Right atrium auricular region (tissue), 2 donors: ENCODE measurements at places on chromosomes 1 and 21.

DNA sequence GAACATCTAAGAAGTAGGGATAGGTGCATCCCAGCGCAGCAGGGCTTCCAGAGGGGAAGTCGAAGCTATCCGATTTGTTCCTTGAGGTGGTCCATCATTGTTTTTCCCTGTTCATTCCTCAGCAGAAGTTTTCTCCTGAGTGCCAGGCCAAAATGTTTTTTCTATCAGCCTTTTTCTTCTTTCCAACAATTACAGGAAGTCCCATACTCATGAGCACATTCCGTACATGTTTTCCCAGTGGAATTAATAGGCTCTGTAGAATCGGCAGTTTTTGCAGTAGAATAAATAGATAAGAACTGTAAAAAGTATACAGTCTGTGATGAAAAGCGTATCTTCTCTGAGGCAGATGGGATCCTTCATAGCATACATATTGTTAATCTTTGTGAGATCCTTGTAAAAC, 24.8 kb downstream of the CD101 start:
- H3K27ac ChIP-seq: no peak overlapping the region
- no peak overlapping the region for H3K4me3 ChIP-seq
- H3K27me3 ChIP-seq: no peaks in the 10 kb centered on the region
- H3K36me3 ChIP-seq: no peaks in the 10 kb centered on the region
- peaks cover 17% of the 10 kb centered on the region for H3K4me1 ChIP-seq

DNA sequence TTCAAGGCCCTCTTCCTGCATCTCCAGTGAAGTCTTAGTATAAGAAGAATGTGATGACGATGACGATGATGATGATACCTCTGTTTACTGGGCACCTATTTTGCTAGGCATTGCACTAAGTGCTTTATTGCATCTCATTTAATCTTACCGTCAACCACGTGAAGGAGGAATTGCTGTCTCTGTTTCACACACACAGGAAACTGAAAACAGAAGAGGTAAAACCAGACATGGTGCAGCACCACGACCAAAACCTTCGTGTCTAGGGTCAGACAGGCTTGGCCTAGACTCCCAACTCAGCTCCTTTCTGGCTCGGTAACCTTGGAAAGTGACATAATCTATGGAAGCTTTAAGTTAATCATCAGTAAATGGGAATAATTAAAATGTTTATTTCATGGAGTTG, 20.7 kb upstream of the KCNA2 start:
- no peaks in the 10 kb centered on the region for H3K36me3 ChIP-seq
- no peak overlapping the region for H3K4me3 ChIP-seq
- no peaks in the 10 kb centered on the region for H3K4me1 ChIP-seq
- DNase-seq: no peak
- H3K27ac ChIP-seq: no peak overlapping the region
- H3K27me3 ChIP-seq: no peaks in the 10 kb centered on the region

GRCh38 chr1:15435239-15436077, 2.8 kb upstream of the CTRC start:
- H3K36me3 ChIP-seq: no peaks in the 10 kb centered on the region
- no peaks in the 10 kb centered on the region for H3K27me3 ChIP-seq
- H3K27ac ChIP-seq: no peak overlapping the region
- H3K4me1 ChIP-seq: no peaks in the 10 kb centered on the region

- no peaks in the 10 kb centered on the region for H3K27me3 ChIP-seq
- DNase-seq: no peak
- H3K4me1 ChIP-seq: no peaks in the 10 kb centered on the region
- H3K4me3 ChIP-seq: no peak overlapping the region
Measured at GRCh38 chr1:110736900-110737605, 62.3 kb upstream of the KCNA3 start.

DNA sequence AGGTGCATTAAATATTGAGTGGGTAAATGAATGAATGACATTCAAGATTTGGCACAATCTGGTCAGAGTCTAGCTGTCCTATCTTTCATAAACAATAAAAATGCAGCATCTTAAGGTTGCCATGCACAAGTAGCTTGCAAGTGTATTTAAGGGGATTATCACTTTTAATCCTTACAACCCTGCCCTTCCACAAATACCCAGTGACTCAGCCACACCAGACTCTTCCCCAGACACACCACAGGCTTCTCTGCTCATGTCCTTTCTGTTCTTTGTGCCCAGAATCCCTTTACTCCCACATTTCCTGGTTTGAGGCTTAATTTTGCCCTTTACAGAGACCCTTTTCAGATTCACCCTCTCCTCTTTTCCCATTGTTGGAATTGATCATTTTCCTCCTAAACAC, 59.8 kb downstream of the KIRREL1 start:
- no peaks in the 10 kb centered on the region for H3K4me1 ChIP-seq
- no peaks in the 10 kb centered on the region for H3K36me3 ChIP-seq

GRCh38 chr1:183243161-183244050, 57.3 kb downstream of the LAMC2 start:
- H3K36me3 ChIP-seq: no peaks in the 10 kb centered on the region
- H3K4me1 ChIP-seq: peaks cover 22% of the 10 kb centered on the region
- H3K27ac ChIP-seq: peak overlapping the region; percentile 44

- H3K4me3 ChIP-seq: no peak overlapping the region
- H3K27ac ChIP-seq: no peak overlapping the region
- no peaks in the 10 kb centered on the region for H3K36me3 ChIP-seq
- no peak for DNase-seq
- H3K27me3 ChIP-seq: no peaks in the 10 kb centered on the region
- H3K4me1 ChIP-seq: no peaks in the 10 kb centered on the region
Measured at GRCh38 chr1:174839211-174839610, 160.5 kb upstream of the CACYBP start.

DNA sequence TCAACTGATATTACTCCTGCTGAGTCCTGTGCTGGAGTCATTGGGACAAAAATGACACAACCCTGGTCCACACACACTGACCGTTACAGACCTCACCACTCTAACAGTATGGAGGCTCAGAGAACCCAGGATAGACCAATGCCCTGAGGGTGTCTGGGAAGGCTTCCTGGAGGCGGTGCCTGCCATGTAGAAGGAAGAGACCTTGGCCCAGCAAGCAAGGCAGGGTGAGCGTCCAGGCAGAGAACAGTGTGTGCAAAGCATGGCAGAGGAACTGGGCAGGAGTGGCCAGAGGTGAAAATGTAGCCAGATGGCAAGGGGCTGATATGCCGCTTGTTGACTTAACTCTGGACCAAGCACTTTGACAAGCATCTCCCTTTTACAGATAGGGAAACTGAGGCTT, 85.5 kb downstream of the VWA5B1 start:
- H3K4me1 ChIP-seq: no peaks in the 10 kb centered on the region
- no peaks in the 10 kb centered on the region for H3K36me3 ChIP-seq
- no peaks in the 10 kb centered on the region for H3K27me3 ChIP-seq
- DNase-seq: no peak
- H3K27ac ChIP-seq: no peak overlapping the region
